Activated CD8-positive, alpha-beta memory T cell treated with anti-CD3 and anti-CD28 coated beads, Interleukin-2, amount 50 U/mL, for 48 hours (primary cell): ENCODE measurements at places on chromosomes 13 and 19.

- no peak for DNase-seq
Measured at GRCh38 chr13:43676320-43676719, 110.5 kb downstream of the ENOX1 start.

DNA sequence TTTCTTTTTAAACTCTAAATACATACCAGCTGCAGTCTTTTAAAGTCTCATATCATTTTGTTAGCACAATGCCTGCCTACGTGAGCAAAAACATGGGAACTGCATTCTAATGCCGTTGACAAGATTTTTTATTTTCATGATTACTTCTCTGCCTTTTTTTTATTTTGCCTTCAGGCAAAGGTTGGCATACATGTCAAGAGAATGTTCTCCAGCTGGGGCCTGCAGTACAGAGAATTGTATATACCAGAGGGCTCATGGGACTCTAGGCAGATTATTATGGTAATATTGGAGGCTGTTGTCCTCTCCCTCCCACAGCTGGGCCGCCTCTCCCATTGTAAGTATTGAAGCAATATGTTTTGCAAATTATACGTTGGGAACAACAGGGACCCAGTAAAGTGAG lies 53.9 kb upstream of the OBI1 start:
- DNase-seq, result no peak

GRCh38 chr13:66886264-66886663 lies 343.9 kb downstream of the PCDH9 start:
- DNase-seq, result no peak

GRCh38 chr13:92821324-92821723 lies 405.3 kb upstream of the GPC6 start:
- DNase-seq, result no peak

- DNase-seq, result no peak
Measured at GRCh38 chr13:75055296-75055695, 426.7 kb downstream of the TBC1D4 start.

- DNase-seq, result no peak
Measured at GRCh38 chr19:33673258-33673875, 51.6 kb downstream of the CHST8 start.

GRCh38 chr13:24927810-24928404 lies 163.9 kb downstream of the RNF17 start:
- DNase-seq, result no peak

- DNase-seq, result no peak
Measured at GRCh38 chr19:18488838-18489626, 32.8 kb downstream of the ELL start.

- DNase-seq, result no peak
Measured at GRCh38 chr13:101204270-101205020, 211.9 kb downstream of the NALCN start.

DNA sequence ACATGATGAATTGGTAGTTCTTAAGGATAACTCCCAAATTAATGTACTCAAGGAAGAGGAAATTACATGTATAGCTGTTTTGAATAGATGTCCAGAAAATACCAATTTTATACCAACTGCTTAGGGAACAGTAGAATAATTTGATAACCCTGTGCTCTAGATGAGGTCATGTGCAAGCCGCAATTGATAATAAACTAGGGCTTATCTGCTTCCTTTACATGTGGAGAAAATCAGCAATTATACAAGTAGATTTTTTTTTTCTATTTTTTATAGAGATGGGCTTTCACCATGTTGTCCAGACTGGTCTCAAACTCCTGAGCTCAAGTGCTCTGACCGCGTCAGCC lies 9.3 kb downstream of the TPT1 start:
- no peak for DNase-seq

DNA sequence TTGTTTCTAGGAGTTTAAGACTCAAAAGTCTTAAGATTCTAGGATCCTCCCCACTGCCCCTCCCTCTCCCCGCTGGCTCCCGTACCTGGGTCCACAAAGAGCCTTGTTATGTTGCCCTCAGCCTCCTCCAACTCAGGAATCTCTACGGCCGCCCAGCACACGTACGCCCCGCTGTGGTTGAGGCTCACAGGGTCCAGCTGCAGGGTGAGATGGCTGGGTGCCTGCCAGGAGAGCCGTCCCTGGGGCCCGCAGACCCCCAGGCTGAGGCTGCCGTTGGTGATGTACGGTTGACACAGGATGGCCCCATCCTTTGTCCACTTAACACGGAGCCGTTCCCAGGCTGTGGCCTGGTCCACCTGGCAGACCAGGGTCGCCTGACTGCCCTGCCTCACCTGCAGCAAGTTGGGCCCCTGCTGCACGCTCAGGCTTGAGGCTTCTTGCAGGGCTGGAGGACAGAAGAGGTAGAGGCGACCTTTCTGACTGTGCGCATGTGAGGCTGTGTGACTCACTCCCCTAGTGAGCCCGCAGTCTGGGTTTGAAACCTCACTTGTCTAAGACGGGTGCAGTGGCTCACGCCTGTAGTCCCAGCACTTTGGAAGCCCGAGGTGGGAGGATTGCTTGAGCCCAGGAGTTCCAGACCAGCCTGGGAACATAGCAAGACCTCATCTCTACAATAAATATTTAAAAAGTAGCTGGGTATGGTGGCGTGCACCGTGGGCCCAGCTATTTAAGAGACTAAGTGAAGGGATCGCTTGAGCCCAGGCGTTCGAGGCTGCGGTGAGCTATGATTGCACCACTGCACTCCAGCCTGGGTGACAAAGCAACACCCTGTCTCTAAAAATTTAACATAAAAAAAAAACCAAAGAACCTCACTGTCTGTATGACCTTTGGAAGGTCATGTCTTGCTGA lies 4.0 kb downstream of the TMIGD2 start:
- DNase-seq, result peak; percentile 73

DNA sequence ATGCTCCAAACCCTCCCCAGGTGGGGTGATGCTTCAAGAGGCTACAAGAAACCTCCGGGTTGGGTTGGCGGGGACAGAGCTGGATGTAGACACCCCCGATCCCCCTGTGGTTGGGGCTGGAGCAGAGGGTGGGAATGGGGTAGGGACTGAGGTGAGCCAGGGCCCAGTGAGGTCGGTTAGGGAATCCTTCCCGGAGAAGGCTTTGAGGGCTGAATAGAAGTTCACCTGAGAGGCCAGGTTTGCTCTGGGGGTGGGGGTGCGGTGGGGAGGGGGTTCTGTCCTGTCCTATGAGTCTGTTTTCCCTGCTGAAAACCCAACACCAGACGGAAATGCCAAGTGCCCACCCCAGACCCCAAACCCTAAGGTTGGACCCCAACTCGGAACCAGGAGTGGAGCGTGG lies 69.1 kb downstream of the CELF5 start:
- no peak for DNase-seq

DNA sequence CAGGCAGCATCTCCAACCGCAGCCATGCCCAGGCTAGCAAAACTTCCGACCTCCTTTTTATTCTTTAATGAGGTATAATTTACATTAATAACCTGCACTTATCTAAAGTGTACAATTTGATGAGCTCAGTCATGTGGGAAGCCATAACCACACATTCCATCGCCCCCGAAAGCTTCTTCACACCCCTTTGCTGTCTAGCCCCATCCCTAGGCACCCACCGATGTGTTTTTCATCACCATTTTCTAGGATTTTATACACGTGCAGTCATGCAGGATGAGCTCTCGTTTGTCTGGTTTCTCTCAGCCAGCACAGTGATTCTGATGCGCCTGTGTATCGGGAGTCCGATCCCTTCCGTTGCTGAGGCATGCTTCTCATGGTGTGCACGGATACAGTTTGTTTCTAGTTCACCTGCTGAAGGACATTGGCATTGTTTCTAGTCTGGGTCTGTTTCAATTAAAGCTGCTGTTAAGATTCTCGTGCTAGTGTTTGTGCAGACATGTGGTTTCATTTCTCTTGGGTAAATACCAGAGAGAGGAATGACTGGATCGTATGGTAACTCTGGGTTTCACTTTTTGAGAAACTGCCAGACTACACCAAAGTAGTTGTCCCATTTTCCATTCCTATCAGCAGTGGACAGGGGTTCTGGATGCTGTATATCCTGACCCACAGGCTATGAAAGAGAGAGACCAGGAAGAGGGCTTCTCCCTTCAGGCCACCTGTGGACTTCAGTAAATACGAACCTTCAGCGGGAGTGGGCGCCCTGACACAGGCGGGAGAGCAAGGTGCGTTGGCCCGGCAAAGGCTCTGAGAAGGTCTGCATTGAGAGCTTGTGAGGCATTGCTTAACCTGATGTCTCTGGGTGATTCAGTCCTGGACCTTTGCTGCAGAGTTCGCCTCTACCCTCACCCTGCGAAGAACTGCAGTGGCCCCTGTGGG lies 4.9 kb downstream of the AP1M1 start:
- no peak for DNase-seq

- DNase-seq, result peak; percentile 97
Measured at GRCh38 chr19:1020868-1021425, at the start of gene TMEM259. Gene TMEM259, minus strand, starts transcription at chr19:1021123. Its CDS starts 127 bp downstream, at chr19:1020996.

GRCh38 chr13:98111168-98112098 lies 31.5 kb upstream of the FARP1 start:
- DNase-seq, result no peak

DNA sequence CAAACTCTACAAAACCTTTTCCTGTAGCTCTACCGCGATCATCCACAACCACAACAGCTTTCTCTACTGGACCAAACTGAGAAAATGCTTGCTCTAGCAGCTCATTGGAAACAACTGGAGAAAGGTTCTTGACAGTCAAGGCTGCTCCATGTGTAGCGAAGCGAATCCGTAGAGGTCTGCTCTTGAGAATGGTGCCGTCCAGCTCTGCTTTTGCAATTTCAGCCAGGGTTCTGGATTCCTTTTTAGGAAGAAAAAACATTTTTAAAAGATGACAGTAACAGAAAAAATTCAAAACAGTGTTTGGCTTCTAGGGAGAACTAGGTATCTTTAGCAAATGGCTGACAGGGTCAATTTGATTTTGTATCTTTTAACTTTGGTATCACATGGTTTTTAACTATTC lies 10.4 kb downstream of the PSPC1 start:
- no peak for DNase-seq

DNA sequence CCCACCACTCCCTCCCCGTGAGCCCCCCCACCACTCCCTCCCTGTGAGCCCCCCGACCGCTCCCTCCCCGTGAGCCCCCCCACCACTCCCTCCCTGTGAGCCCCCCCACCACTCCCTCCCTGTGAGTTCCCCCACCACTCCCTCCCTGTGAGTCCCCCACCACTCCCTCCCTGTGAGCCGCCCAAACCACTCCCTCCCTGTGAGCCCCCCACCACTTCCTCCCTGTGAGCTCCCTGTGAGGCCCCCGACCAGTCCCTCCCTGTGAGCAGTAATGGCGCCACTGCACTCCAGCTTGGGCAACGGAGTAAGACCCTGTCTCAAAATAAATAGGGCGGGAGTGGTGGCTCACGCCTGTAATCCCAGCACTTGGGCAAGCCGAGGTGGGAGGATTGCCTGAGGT lies 9.9 kb downstream of the ABCA7 start:
- no peak for DNase-seq

DNA sequence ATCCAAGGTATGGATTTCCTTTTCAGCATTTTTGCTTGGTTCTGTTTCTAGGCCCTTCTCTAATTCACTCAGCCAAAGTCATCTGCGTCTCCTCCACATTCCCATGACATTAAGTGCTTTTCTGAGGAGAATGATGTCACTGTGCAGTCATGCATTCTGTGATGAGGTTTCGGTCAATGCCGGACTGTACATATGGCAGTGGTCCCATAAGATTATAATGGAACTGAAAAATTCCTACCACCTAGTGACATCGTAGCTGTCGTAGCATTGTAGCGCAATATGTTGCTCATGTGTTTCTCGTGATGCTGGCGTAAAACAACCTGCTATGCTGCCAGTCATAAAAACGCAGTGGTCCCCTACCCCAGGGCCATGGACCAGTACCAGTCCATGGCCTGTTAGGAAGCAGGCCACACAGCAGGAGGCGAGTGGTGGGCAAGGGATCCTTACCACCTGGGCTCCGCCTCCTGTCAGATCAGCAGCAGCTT lies 63.4 kb upstream of the TNFRSF19 start:
- DNase-seq, result no peak

DNA sequence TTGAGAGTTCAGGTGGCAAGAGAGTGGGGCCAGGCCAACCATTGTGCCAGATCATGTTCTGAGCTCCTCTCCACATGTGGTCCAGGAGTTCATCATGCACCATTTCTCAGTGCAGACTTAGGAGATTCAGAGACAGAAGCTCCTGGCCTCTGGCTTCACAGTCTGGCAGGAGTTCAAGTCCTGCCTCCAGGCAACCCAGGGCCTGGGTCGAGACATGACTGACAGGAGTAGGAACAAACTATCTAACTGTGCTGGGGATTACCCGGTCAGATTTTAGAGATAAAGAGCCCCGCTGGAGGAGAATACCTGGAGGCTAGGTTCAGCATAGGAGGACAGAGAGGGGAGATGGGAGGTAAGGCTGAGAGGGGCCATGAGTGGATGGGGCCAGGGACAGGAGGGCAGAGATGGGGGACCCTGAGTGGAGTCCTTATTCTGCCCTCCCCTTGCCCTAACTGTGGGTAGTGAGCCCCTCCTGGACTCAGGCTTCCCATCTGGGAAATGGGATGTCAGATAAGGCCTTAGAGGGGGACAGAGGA lies 906 bp upstream of the CYP4F11 start:
- no peak for DNase-seq

- no peak for DNase-seq
Measured at GRCh38 chr13:42487221-42487620, 86.7 kb upstream of the TNFSF11 start.

DNA sequence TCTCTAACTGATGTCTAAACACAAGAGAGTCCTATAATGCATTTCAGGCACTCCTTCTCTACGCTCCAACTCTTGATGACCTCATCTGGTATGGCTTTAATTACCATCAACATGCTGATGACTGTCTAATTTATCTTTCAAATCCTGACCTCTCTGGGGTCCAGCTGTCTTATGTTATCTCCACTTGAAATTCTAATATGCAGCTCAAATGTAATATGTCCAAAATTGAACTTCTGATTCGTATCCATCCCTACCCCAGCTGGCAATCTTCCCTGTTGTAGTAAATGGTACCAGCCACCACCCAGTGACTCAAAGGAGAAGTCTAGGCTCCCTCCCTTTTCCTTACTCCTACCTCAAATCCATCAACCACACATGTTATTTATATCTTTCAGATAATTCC lies 288.0 kb upstream of the SLC10A2 start:
- DNase-seq, result no peak

- DNase-seq, result no peak
Measured at GRCh38 chr13:98474761-98475160, 102.1 kb downstream of the STK24 start.

- peak; percentile 52 for DNase-seq
Measured at GRCh38 chr19:35206379-35206778, 22.2 kb downstream of the FAM187B start.

DNA sequence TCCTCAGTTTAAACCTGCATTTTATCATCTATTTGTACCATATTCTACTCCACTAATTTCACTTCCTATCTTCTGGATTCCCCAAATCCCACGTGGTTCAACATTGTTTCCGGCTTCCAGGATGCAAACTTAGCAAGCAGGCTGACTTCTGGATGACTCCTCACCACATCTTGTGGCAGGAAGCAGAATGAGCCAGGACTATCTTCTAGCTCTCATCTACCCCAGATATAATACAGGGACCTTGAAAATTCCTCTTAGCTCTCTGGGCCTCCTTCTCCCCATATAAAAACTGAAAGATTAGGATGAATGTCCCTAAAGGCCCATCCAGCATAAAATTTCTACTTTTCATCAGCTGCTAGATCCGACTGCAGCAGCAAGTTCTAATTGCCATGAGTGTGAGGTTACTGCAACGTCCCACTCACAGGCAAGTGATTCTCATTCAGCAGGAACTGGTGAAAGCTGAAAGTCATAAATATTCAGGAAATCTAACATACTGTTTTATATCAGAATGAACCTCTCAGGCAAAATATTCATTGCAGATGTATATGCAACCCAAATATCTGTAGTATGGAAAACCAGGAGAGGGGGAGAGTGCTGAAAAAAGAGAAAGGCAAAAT lies 93.4 kb downstream of the KCTD12 start:
- no peak for DNase-seq
